ENCODE measurements at places on chromosomes 11 and 22.
A peak's percentile ranks its signal among the peaks of the same experiment; 100 is the strongest.

GRCh38 chr11:69508974-69509373 lies 27.5 kb downstream of the LINC01488 start:
- no peak for ATAC-seq

- no peak for ATAC-seq
Observed at GRCh38 chr11:4713241-4713640, 8.7 kb downstream of the MMP26 start.

- no peak for ATAC-seq
Observed at GRCh38 chr11:11291041-11292015, 61.7 kb downstream of the CSNK2A3 start.

- ATAC-seq, result no peak
Observed at GRCh38 chr22:19815823-19816290, 38.8 kb downstream of the GNB1L start.

DNA sequence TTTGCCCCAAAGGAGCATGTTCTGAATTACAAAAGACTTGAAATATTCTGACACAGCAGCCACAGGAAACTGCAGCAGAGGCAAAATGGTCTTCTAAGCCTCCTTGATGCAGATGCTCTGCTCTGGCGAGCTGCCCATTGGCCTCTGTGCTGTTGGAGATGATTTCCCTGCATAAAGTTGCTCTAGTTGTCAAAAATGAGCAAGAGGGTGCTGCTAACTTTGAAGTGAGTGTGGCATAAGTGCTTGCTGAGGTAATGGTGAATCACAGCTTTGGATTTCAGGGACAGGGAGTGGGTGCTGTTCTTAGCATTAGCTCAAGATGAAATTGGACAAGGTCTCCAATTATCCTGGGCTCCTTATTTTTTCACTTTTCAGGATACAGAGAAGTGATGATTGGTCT lies 435.4 kb downstream of the TMEM135 start:
- no peak for ATAC-seq

DNA sequence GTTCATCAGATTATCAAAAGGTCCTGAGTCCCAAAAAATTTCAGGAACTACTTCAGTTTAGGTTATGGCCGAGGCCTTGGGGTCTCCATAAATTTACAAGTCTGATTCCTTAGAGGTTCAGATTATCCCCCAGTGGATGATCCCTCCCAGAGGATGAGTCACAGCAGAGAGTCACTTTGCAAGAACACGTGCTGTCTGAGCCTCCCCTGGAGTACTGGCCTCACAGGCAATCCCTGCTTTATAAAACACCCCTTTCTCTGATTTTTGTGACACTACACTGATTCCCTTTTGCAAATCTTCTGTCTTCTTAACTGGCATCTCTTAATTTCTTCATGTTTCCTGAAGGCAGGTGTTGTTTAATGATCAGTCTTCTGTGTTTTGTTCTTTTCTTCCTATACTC lies 45.3 kb downstream of the CCDC34 start:
- ATAC-seq, result no peak

DNA sequence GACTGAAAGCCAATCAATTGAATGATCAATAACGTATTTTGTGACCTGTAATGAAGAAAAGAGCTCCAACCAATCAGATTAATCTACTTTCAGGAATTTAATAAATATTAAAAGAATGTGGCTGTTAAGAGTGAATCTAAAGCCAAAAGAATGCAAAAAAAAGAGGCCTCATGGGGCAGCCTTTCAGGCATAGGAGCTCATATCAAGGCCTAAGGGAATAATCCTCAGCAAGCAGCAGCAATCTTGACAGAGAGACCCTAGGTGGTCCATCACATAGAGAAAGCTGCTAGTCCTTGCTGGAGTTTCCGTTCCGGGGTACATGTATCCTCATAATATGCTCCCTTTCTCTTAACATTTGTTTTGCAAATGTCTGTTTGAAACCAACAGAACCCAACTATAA lies 313.1 kb upstream of the PITPNB start:
- ATAC-seq, result no peak

DNA sequence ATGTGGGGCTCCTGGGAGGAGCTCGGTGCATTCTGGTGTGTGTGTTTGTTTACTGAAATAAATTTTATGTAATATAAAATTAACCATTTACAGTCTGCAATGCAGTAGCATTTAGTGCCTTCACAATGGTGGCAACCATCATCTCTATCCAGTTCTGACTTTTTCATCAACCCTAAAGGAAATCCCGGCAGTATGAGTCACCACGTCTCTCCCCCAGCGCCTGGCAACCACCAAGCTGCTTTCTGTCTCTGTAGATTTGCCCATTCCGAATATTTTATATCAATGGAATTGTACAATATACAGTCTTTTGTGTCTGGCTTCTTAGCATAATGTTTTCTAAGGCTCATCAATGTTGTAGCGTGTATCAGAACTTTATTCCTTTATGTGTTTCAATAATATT lies 300.5 kb downstream of the MIAT start:
- ATAC-seq, result no peak

DNA sequence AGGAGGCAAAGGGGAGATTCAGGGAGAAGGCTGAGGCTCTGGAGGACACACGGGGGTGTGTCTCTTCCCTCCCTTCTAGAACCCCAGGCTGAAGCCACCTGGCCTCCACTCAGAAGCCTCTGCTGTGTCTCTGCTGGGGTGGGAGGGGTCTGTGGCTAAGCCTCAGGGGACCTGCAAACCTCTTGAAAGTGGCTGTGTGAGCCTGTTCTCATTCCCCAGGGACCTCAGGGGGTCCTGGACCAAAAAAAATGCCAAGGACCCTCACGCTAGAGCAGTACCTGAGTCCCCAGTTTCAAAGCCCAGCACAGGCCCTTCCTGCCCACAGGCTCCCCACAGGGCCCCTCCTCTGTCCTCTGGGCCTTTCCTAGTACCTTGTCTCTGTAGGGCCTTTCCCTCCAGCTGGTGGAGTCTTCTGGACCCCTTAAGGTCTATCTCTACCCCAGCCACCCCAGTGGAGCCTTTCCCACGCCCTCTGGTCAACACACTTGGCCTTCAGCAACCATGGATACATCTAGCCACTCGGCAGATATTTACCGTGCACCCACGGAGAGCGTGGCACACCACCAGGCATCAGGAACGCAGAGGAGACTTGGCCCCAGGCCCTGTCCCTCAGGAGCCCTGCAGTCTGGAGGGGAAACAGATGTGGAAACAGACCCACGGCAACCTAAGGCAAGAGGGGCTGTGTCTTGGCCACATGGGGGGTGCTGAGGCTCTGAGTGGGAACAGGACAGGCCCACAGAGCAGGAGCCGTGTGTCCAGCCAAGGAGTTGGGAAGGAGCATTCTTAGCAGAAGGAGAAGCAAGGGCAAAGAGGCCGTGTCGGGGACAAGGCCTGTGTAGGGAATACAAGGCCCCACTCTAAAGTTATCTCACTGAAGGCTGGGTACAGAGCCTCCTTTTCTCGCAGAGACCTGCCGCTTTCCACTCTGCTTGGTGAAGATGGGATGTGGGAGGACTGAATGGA lies 18.5 kb downstream of the PLA2G6 start:
- ATAC-seq, result no peak

- no peak for ATAC-seq
Observed at GRCh38 chr22:19759427-19760057, 1.0 kb upstream of the TBX1 start.

GRCh38 chr22:29701155-29701999 lies 18.4 kb upstream of the CABP7 start:
- peak; percentile 43 for ATAC-seq

GRCh38 chr11:75910426-75911145 lies 95.6 kb downstream of the UVRAG start:
- ATAC-seq, result no peak

DNA sequence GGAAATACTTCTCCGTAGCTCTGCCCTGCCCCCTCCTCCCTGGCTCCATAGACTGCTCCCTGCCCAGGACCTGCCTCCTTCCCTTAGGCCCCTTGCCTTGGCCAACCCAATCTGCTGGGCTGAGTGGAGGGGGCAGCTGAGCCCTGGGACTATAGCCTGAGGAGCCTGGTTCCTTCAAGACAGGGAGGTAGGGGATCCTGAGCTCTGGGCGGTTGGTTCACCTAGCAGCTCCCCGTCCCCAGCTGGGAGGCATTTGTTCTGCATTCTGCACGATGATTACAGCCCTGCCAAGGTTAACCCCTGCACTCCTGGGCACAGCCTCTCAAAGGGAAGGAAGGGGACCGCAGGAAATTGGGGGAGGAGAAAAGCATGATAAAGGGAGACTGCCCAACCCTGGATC lies 3.6 kb upstream of the CDC42EP1 start:
- ATAC-seq, result no peak

DNA sequence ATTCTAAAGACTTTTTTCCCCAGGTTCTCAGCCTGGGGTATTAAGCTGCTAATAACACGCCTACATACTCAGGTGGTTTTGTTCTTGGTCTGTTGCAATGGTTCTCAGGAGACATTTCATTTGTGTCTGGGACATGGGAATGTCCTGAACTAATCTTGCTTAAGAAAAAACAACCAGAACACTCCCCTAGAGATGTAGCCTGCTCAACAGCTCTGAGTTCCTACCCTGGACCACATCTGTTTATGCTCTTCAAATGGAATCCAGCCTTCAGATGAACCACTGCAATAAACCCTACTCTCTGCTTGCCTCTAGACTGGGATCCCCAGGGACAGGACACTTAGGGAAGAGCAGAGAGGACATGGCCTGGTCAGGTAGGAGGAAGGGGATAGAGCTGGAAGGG lies 29.9 kb downstream of the RELT start:
- no peak for ATAC-seq

- no peak for ATAC-seq
Observed at GRCh38 chr22:43474161-43475101, 62.6 kb downstream of the MPPED1 start.

DNA sequence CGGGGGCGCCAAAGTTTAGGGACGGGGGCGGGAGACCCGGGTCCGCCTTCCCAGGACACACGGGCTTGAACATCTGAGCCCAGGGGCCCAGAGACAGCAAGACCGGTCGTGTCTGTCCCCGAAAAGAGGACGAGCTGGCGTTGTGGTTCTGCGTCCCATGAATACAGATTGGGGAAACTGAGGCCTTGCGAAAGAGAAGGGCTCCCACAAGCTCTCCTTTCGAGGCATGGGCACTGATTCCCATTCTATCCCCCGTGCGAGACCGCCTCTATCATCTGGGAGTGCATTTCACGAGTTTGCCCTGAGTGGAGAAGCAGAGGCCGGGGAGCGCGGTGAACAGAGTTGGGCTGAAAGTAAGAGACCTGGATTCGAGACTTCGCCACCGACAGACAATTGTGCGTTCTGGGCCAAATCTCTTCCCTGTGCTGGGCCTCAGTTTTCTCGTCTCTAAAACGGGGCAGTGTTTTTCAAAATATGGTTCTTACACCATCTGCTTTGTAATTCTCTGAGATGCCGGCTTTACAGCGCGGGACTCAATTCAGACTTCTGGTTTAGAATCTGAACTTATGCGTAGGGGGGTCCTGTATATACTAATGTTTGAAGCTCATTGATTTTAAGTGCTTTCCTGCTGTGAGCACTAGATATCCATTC lies 471 bp downstream of the RNF185 start:
- peak; percentile 57 for ATAC-seq

DNA sequence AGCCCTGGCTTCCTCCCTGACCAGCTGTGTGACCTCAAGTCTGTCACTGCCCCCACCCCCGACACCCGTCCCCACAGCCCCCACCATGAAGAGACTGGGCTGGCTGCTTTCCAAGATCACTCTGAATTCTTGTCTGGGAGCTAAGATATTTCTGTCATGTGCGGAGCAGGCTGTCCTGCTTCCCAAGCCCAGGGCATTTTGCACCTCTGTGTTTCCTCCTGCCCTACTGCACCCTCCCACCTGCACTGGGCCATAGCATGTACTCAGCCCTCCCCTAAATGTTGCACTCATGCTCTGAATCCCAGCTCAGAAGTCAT lies 30.3 kb upstream of the MYEOV start:
- ATAC-seq, result no peak

- ATAC-seq, result no peak
Observed at GRCh38 chr11:1597331-1597993, 632 bp downstream of the KRTAP5-2 start.

- no peak for ATAC-seq
Observed at GRCh38 chr11:45156201-45156600, 9.8 kb downstream of the PRDM11 start.

DNA sequence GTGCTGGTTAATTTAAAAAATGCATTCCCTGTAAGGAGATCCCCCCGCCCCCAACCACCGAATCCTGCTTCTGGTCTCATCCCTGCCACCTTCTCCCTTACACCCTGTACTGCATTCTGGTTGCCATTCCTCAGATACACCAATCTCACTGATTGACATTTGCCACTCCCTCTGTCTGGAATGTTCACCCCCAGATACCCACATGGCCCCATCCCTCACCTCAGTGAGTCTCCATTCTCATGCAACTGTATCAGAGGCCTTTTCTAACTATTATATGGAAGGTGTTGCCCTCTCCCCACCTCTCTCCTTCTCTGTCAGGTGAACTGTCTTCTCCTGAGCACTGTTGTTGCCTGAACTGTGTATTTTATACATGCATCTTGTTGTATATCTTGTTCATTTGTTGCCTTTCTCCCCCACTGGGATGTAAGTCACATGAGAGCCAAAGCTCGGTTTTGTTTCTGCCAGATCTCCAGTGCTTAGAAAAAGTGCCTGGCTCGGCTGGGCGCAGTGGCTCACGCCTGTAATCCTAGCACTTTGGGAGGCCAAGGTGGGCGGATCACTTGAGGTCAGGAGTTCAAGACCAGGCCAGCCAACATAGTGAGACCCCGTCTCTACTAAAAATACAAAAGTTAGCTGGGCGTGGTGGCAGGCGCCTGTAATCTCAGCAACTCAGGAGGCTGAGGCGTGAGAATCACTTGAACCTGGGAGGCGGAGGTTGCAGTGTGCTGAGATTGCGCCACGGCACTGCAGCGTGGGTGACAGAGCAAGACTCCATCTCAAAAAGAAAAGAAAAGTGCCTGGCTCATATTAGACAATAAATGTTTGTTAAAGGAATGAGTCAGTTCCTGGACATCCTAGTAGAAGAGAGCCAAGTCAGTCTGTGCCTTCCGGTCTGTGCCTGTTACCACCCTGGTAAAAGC lies 61.0 kb downstream of the TNRC6B start:
- ATAC-seq, result peak; percentile 77

DNA sequence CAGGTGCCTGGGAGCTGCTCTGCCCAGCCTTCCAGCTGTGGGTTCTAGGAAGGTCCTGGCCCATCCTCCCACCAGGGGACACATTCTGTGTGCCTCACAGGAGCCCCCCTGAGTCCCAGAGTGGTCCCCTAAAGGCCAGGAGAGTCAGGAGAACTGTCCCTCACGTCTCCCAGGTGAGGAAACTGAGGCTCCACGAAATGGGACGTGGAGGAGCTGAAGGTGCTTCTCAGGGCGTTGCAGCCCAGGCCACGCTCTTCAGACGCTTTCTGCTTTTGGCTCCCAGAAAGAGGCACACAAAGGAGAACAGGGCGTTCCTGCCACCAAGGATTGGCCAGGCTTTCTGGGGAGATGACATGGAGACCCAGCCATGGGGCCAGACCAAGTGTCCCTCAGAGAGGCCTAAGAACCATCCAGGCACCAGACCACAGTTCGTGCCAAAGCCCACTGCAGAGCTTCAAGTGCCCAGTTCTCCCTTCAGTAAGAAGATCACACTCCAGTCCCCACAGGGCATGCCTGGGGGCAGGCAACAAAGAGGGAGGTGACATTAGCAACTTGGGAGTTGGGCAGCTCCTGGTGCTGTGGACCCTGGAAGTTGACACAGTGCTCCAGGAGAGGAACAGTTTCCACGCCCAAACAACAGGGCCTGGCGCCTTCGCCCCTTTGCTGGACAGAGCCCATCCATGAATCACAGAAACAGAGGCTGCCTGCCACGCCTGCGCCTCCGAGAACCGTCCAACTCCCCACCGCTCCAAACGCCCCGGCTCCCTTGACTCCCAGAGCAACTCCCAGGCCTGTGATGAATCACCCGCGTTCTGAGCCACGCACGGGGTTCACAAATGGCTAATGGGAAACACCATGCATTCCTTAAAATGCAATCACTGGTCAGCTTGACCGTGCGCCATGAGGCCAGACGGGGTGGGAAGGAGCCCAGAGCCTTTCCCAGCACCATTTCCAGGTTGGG lies 589.2 kb downstream of the BRD1 start:
- no peak for ATAC-seq

Data from activated T-helper 17 cell treated with anti-CD3 and anti-CD28 coated beads, Interleukin-2, amount 50 U/mL, for 72 hours (primary cell).